ENCODE measurements at places on chromosomes 6 and 20. TPM values are rescaled to one million over a fixed set of nuclear protein-coding genes. Genes with fewer than 3 reads are reported as not detected.

DNA sequence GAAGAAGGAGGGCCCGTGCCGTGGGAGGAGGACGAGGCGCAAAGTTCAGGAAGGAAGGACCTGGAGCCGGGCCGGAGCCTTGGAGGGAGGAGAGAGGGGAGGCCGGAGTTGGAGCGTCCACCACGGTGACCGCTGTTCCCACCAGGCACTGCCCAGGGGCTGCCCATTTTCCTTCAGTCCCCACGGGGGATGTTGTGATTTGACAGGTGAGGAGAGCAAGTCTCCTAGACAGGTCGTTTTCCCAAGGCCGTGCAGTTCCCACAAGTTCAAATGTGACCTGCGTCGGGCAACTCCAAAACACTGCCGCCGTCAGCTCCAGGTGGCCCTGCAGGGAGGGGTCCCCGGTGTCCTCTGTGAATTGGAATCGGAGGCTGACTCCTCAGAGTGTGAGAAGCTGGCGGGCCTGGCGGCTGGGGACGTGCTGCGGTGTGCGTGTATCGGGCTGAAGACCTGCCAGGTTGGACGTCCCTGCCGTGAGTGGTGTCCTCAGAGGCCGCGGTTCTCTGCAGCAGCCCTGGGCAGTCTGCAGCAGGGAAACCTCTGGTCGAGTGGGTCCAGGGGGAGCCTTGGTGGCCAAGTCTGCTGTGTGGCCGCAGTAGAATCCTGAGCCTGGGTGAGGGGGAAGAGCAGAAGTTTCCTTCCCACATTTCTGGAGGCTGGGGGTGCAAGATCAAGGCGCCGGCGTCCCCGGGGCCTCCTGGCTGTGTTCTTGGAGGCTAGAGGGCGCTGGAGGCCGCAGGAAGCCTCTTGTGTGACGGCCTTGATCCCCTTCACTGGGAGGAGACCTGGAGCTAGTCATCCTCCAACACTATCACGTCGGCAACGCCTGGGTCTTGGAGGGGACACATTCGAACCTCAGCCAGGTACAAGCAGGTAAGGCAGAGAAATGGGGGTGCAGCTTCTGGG lies 115.1 kb upstream of the FRMD1 start:
- peak; percentile 52 for DNase-seq

- DNase-seq = no peak
Measured at GRCh38 chr6:84908304-84908904, 144.0 kb upstream of the TBX18 start.

- DNase-seq = peak; percentile 90
Measured at GRCh38 chr6:34027445-34027936, 118.4 kb downstream of the GRM4 start.

DNA sequence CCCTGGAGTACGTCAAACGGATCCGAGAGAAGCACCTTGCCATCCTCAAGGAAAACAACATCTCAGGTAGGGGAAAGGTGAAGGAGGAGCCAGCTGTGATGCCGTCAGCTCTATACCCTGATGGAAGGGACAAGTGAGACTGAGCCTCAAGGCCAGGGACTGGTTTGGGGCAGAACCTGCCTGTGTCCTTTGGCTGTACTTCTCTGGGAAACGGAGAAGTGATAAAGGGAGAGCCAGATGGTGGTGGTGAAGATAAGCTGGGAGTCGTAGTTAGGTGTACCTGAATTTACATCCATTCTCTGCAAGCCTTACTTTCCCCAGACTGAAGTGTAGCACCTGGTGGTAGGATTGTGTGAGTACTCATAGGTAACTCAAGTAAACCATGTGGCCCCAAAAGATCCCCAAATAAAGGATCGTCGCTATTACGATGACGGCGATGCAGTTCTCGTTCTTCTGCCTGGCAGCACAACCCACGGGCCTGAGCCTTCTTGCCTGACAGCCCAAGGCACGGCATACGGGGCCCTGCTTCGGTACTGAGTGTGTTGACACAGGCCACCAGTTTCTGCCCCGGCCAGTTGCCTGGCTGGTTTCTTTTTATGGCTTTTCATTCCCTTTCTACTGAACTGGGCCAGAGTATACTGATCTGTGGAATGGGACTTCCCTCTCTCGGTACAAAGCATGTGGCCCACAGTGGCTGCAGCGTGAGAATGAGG lies 10.6 kb downstream of the PCIF1 start:
- peak; percentile 27 for DNase-seq

PPP1R11 gene
- polyA plus RNA-seq = 27.3 TPM

Measured in GM23338 (cell line).